ENCODE measurements at places on chromosomes 1 and 21.

GRCh38 chr1:109885589-109885988 is 25.1 kb upstream of the CSF1 start:
- no peak for DNase-seq

- DNase-seq: no peak
Measured at GRCh38 chr1:241457421-241457820, 62.1 kb downstream of the FH start.

DNA sequence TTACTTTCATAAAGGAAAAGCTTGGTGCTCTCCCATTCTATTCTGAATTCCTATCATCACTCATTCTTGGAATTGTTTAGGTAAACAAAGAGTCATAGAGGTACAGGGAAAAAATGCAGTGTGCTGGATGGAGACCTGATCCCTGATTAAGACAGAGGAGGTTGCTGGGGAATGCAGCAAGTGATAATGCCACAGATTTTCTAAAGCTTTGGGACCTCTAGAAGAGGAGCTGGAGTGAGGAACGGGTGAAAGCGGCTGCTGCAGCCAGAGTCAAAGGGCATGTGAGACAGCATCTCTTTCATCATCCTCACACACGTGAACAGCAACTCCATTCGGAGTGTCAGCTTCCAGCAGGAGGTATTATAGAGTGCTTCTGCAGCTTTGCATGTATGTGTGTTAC is 54.9 kb upstream of the DIPK1A start:
- no peak for DNase-seq

- no peak for DNase-seq
Measured at GRCh38 chr21:17461014-17461413, 51.8 kb upstream of the CXADR start.

DNA sequence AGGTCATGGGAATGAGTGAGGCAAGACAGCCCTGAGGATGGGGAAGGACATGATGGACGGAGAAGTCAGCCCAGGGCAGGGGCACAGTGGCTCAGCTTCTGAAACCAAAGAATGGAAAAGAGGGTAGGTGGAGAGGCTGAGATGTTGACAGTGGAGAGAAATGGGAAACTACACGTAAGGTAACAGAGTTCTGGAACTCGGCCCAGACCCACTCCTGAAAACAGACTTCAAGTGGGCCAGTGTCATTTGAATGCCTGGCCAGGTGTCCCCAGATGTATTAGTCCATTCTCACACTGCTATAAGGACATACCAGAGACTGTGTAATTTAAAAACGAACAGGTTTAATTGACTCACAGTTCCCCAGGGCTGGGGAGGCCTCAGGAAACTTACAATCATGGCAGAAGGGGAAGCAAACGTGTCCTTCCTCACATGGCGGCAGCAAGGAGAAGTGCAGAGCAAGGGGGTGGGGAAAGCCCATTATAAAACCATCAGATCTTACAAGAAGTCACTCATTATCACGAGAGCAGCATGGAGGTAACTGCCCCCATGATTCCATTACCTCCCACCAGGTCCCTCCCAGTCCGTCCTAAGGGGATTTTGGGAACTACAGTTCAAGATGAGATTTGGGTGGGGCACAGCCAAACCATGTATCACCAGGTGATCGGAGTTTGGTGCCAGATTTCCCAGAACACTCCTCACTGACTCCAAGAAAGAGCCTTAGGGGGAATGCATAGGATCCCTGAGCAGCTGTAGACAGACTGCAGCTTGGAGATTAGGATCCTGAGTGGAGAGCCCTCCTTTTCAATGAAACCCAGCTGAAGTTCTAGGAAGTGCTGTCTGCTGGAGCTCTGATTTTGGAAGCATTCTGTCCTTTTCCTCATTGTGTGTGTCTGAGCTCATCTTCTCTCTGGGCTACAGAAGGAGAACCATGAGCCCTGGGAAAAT is 40.3 kb downstream of the FHAD1 start:
- no peak for DNase-seq

- DNase-seq: no peak
Measured at GRCh38 chr1:68144856-68145255, 87.5 kb downstream of the WLS start.

DNA sequence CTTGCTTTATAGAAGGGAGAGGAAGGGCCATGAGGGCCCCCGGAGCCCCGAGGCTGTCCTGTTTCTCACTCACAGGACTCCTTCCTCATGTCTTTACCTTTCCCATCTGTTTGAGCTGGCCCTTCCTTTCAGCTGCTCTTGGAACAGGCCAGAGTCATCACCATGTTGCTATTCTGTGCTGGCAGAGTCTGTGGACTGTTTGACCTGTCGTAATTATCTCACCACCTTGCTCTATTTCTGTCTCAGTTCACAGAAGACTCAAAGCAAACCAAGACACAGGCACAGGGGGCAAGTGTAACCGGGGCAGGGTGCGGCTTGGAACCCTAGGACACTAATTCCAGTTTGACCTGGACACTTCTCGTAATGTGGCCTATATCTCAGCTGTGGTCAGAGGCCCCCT is 104.3 kb upstream of the CD34 start:
- DNase-seq: no peak

- no peak for DNase-seq
Measured at GRCh38 chr1:98688110-98688739, 26.7 kb downstream of the SNX7 start.

- no peak for DNase-seq
Measured at GRCh38 chr1:87718241-87718950, 389.7 kb downstream of the LMO4 start.

DNA sequence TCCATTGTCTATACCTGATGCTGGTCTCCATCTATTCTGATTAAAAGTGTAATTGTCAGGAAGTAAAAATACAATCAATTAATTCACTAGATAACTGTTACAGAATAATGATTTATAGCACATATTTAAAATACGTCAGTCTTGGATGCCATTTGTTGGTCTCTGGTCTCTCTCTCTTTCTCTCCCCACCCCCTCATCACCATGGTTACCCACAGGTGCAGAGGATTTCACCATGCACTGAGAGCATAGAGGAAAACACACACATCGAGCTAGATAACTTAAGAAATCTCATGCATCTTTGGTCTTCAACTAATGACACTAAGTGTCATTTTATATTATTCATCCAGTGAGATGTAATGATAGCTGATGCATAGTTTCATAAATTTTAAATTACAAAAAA is 33.4 kb downstream of the LRRC53 start:
- no peak for DNase-seq

DNA sequence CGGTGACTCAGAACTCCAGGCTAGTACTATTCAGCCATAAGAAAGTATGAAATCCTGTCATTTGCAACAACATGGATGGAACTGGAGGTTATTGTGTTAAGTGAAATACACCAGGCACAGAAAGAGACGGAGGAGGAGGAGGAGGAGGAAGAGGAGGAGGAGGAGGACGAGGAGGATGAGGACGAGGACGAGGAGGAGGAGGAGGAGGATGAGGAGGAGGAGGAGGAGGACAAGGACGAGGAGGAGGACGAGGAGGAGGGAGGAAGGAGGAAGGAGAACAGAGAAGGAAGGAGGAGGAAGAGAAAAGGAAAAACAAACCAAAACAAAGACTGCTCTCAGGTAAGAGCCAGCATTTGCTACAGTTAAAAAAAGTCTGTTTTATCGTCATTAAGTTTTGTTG is 178.7 kb downstream of the NPHP4 start:
- no peak for DNase-seq

DNA sequence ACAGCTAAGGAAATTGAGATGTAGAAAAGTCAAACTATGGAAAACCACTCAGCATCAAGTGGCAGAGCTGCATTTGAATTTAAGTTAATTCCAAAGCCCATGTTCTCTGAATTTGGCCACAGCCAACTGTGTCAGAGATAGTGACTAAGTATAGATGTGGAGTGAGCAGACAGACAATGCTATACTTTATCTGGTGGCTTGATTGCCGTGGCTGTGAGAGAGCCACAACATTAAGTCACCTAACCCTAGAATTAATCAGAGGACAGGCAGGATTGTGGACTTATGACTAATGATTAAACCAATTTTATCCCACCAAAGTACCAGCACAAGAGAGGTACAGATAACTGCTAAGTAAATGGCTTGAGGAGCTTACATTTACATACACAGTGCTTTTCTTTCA is 209.8 kb downstream of the TPR start:
- no peak for DNase-seq

GRCh38 chr1:185315445-185316071 is 1.5 kb downstream of the IVNS1ABP start:
- no peak for DNase-seq

DNA sequence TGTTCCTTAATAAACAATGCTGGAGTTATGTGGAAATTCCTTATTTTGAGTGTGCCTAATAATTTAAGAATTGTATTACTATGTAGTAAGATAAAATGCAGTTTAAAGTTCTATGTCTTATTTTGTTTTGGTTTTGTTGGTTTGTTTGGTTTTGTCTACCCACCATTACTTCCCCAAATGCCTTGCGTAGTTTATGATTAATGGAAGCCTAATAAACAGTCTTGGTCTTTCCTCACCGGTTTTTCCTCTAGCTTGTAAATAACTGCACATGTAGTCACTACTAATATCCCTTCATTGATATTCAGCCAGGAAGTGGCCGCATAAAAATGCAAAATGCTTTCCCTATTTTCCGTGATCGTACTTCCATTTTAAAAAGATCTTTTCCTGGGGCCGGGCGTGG is 2.9 kb downstream of the SDCCAG8 start:
- DNase-seq: no peak

- no peak for DNase-seq
Measured at GRCh38 chr21:41931041-41931451, 22.8 kb downstream of the C2CD2 start.

GRCh38 chr1:44929531-44929930 is 56.9 kb downstream of the EIF2B3 start:
- no peak for DNase-seq

- no peak for DNase-seq
Measured at GRCh38 chr1:119318466-119319309, 49.9 kb upstream of the HAO2 start.

GRCh38 chr21:31732597-31733550 is 956 bp upstream of the SCAF4 start:
- DNase-seq: no peak

DNA sequence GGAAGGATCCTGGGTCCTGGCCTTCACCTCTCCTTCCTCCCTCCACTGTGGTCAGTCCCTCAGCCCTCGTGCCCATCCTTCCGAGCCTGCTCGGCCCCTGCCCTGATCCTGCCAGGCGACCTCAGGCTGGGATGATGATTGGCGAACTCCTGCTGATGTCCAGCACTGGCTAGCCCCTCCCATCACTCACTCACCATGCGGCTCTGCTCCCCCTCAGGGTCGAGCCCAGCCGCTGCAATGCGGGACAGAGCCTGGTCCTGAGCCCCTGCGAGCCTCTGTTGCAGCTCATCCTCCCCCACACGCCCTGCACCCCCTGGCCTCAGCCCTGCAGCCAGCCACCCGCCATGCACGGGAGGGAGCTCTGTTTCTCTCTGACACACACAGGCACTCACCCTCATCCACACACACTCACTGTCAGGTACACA is 100.2 kb downstream of the DMRTB1 start:
- no peak for DNase-seq

GRCh38 chr21:42521384-42521783 is 7.7 kb downstream of the SLC37A1 start:
- DNase-seq: no peak

DNA sequence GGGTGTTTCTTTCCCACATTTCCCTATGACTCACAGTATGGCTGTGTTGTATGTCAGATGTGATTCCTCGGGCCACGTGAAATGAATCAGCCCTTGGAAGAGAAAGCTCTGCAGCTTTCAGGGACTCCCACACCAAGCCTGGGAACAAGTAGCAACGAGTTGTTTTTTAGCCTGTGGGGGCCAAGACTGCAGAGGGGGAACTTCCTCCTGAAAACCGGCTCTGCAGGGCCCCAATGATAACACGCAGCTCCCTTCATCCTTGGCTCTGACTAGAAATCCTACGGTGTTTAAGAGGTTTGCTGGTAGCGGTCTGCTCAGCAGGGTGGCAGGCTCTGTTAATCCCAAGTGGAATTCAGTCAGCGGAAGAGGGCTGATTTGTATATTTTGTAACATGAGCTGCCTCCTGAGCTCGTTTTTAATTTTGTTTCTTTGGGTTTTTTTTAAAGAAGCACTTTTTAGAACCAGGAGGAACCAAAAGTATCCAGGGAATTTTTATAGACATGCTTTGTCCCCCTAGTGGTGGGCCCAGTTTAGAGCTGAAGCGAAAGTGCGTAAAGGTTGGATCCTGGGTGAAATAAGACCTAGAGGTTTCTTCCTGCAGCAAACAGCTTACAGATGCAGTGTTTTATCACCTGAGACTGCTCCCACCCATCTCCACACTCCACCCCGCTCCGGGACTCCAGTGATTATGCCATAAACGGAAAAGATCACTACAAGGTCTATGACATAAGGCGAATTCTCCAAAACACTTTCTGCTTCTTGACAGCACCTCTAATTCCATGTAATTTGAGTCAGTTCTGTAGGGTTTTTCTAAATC is 48.8 kb downstream of the LAMC2 start:
- no peak for DNase-seq

GRCh38 chr1:248622570-248623001 is 12.3 kb downstream of the OR2T11 start:
- no peak for DNase-seq

DNA sequence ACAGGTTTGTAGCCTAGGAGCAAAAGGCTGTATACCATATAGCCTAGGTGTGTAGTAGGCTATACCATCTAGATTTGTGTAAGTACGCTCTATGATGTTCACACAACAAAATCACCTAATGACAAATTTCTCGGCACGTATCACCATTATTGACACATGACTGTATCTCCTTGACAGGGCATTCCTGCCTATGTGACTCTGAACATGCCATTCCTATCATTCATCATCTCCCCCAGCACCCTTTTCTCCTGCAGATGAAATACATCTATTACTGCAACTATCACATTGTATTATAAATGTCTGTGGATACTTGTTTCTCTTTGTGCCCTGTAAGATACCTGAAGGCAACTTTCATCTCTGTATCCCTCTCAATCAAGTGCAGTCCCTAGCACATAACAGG is 29.9 kb downstream of the TP53BP2 start:
- no peak for DNase-seq

DNA sequence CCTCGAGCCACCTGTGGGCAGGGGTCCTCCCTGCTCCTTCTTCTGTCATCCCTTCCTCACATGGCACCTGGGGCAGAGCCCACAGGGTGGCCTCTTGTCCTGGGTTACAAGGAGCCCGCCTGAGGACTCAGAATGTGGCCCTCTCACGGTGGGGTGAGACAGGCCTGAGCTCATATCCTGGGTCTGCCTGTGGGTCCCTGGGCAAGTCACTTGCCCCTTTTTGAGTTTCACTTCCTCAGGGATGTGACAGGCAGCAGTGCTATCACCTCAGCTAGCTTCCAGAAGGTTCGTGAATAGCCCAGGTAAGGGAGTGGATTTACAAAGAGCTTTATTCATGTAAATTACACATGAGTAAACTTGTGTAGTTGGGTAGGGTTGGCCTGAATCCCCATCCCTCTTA is 33.5 kb downstream of the HTR6 start:
- no peak for DNase-seq
